ENCODE measurements at places on chromosomes 5 and 9.

DNA sequence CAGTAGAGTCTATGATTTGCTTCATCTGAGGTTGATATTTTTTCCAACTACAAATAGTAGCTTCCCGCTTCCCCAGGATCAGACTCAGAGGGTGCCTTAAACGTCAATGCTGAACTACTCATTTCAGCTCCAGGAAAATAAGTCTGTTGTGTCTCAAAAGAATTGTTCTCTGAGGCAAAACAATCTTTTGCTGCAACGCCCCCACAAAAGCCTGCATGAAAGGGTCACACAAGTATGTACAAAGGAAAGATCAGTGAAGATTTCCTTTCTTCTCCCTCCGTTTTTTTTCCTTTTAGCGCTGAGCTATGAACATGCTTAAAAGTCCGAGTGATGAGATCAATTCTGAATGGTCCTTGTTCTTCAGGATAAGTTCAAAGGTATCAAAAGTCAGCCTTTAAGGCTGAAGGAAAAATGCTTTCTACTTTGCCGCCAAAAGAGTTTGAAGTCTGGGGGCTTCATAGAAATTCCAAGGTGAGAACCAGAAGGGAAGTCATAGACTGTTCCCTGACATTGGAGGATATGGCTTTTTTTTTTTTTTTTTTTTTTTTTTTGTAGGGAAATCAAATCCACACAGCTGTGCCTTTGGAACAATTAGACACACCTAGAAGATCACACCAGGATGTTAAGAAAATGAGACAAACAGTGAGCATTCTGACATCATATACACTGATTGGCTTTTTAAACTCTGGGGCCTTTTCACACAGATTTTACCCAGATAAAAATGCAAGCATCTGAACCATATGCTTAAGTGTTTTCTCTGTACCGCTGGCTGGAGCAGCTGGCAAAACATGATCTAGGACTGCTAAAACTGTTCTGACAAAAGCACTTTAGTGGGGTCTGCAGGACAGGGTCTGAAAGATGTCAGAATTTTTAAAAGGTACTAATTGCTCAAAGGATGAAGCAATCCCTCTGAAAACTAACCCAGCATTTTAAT is 329.3 kb downstream of the ENC1 start:
- DNase-seq, result no peak

GRCh38 chr9:79980432-79980831 is 408.7 kb downstream of the TLE4 start:
- DNase-seq, result no peak

- DNase-seq, result no peak
These were observed 138.9 kb downstream of the NXNL2 start for GRCh38 chr9:88673886-88674285.

DNA sequence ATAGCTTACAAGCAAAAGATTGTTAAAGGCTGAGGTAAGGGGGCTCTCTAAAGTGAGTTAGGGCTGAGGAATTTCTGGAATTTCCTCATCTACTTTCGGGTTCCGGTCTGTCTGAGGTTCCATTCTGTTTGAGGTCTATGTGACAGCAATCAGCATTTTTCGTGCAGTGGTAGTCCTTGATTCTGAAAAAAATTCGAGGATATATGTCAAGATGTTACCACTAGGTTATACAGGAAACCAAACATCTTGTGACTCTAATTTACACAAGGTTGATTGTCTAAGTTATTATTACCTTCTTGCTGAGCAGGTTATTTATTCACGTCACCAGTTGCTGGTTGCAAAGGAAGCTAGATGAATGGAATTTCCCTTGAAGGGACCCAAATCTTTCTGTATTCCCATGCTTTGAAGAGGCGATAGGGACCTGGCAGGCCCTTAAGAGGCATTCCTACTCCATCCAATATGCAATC is 35.2 kb downstream of the RLN2 start:
- DNase-seq, result no peak

- no peak for DNase-seq
These were observed 500.7 kb downstream of the CDH12 start for GRCh38 chr5:22352493-22352892.

GRCh38 chr9:93126151-93126781 is 7.8 kb downstream of the NINJ1 start:
- DNase-seq, result no peak

GRCh38 chr5:158265346-158265745 is 406.4 kb upstream of the CLINT1 start:
- DNase-seq, result no peak

- no peak for DNase-seq
These were observed 947.0 kb downstream of the NR2F1-AS1 start for GRCh38 chr5:92633875-92634487.

DNA sequence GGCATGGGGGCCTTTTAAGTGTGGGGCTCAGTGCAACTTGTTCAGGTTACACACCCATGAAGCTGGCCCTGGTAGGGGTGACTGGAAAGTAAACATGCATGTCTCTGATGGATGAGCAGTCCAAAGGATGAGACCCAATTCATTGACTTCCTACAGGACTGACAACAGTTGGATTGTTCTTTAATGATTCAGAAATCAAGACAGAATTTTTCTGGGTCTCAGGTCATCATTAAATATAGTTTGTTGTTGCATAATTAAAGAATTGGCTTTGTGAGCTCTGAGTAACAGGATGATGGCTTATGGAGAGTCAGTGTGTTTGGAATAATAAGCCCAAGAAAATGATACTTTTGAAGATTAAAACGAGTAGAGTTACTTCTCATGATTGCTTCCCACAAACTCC is 604.2 kb upstream of the CLINT1 start:
- no peak for DNase-seq

DNA sequence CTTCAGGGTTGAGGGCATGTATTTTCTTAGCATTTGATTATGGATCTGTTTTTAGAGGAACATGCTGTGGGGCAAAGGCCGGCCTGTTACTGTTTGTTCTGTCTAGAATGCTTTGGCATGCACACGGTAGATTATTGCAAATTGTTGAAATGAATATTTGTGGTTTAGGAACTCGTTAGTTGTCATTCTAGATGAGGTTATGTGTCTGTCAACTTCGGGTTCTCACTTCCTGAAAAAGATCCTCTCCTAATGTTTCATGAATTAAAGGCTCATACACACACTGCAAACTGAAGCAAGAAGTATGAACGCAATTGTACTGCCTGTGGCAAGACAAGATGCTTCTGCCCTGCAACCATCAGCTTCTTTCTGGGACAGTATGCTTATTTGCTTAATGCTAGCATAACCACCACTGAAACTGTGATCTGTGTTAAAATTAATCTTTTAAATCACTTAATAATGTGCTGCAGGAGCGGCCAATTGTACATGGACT is 99.6 kb downstream of the BASP1 start:
- DNase-seq, result no peak

- no peak for DNase-seq
These were observed 2.6 kb downstream of the GABRA1 start for GRCh38 chr5:161850491-161850890.

GRCh38 chr9:136235171-136235570 is 10.4 kb downstream of the QSOX2 start:
- DNase-seq, result no peak

- DNase-seq, result no peak
These were observed 6.5 kb upstream of the TLE4 start for GRCh38 chr9:79565245-79565644.

- DNase-seq, result no peak
These were observed 75.9 kb upstream of the SEMA6A start for GRCh38 chr5:116650544-116650943.

DNA sequence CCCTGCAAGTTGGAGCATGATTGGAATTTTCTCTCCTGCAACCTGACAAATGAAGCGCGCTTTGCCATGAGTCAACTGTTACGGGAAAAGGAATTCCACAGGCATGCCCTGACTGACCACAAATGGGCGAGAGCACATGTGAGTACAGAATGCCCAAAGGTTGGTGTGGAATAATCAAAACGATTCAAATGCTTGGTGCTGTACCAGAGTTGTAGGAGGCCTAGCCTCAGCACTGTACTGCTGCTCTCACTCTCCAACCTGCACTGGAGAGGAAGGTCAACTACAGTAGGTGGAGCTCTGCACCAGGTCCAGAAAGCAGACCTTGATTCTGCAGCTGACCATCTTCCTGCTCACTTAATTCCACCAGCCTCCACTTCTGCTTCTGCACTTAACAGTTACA is 406.9 kb upstream of the ACTBL2 start:
- no peak for DNase-seq

DNA sequence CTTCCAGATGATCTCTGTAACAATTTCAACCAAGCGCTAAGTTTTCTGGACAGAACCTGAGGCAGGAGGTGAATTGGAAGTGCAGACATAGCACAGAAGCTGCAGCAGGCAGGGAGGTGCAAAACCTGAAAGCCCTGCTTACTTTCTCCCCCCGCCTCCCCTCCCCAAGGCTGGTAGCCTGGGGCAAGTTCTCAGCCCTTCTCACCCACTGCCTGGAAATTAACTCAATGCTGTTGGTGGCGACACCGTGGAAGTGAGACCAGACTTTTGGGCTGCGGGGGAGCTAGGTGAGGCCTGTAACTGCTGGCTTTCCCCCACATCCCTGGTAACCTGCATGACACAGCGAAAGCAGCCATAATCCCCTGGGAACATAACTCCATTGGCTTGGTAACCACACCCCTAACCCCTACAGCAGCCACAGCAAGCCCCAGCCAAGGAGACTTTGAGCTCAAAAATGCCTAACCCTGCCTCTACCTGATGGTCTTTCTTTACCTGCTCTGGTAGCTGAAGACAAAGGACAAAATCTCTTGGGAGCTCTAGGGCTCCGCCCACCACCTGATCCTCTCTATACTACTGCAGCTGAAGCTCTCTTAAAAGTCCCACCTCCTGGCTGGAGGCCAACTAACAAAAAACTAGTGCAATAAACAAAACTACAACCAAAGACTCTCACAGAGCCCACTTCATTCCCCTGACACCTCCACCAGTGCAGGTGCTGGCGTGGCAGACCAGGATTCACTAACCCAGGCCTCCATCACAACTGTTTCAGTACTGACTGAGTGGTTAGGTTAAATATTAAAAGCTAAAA is 11.9 kb upstream of the OR13C8 start:
- DNase-seq, result no peak

GRCh38 chr5:84286662-84287061 is 98.0 kb downstream of the EDIL3 start:
- no peak for DNase-seq

- DNase-seq, result no peak
These were observed 79.3 kb downstream of the BRINP1 start for GRCh38 chr9:119289740-119290433.

GRCh38 chr9:114452219-114453165 is 52.8 kb downstream of the WHRN start:
- DNase-seq, result no peak

DNA sequence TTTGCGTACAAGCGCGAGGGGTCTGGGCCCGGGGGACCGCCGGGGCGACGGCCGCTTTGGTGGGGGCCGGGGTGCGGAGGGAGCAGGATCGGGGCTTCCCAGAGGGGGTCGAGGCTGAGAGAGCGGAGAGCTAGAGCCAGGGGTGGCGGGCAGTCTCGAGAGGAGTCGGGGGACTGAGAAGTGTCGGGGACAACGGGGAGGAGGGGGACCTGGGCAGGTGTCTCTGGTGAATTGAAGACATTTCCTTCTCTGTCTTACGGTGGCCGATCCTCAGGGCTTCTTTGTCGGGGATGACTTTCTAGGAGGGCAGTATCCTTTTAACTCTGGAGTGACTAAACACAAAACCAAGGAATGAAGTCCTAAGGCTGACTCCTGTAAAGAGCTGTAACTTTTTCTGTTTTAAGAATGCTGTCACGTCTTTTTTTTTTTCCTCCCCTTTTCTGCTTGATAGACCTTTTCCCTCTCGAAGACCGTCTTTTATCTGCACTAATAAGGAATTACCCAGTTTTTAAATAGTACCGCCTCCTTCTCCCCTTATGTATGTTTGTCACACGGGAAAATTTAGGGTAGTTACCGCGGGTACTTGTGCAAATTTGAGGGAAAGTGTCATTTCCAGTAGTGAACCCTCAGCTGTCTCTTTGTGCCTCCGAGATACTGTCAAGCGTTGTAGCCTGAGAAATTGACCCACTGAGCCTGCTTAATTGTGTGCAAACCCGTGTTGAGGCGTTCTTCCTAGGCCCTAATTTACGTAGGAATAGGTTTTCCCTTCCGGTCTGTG is 822 bp downstream of the DENND4C start:
- DNase-seq, result no peak

GRCh38 chr9:95750725-95751519 is 124.6 kb upstream of the ERCC6L2 start:
- no peak for DNase-seq

- no peak for DNase-seq
These were observed 28.3 kb upstream of the CER1 start for GRCh38 chr9:14750821-14751220.

GRCh38 chr5:41721516-41721915 is 148.7 kb downstream of the OXCT1 start:
- no peak for DNase-seq

DNA sequence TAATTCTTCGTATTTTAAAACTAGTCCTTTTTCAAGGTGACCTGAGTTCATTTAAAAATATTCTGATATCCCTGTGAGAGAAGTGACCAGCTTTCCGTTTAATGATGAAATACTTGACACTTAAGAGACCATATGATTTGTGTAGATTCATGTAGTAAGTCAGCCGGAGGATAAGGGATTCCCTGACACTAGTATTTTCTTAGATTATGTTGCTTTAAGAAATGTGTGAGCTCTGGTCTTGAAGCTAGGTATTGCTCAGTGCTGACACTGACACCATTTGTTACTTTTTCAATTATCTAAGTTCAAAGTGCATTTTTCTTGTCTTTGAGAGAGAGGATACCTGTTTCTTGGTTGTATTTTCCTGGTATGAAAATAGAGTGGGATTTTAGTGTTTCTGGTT is 4.2 kb downstream of the NIPBL start:
- no peak for DNase-seq

- no peak for DNase-seq
These were observed 70.6 kb downstream of the DPYSL3 start for GRCh38 chr5:147439254-147439653.

- DNase-seq, result no peak
These were observed 11.9 kb downstream of the TNFAIP8 start for GRCh38 chr5:119367502-119368237.

DNA sequence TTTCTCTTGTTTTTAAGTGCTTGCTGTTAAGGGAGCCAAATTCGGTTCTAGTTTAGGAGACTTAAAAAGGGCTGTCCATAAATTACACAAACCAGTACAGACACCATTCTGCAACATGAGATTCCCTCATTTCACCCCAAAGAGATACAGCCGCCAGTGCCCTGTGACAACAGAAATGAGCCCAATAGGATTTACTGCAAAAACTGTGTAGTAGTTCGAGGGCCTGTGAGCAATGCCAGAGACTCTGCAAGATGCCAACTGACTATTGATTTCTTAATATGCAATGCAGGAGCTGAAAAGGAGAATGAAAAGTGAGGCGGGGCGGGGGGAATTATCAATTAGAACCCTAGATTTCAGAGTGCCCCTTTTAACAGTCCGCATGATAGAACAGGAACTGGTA is 5.7 kb upstream of the C5orf15 start:
- no peak for DNase-seq

Measured in activated CD8-positive, alpha-beta memory T cell treated with anti-CD3 and anti-CD28 coated beads for 4 hours (primary cell).